ENCODE measurements at places on chromosomes 6 and 20.

DNA sequence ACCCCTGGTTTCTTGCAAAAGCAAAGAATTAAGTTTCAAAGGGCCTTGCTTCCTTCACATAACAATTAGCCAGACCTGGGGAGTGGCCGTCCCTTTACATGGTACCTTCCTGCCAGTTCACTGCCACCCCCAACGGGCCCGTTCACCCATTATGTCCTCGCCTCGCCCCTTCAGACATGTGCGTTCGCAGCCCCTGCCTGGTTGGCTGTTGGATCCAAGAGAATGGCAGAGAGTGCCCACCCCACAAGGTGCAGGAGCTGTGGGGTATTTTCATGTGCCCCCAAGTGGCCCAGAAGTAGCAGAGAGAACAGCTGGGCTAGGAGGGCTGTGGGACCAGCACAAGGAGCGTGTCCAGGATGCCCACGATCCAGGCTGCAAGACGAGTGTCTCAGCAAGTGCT lies 422.9 kb upstream of the SULF2 start:
- no peak for DNase-seq

DNA sequence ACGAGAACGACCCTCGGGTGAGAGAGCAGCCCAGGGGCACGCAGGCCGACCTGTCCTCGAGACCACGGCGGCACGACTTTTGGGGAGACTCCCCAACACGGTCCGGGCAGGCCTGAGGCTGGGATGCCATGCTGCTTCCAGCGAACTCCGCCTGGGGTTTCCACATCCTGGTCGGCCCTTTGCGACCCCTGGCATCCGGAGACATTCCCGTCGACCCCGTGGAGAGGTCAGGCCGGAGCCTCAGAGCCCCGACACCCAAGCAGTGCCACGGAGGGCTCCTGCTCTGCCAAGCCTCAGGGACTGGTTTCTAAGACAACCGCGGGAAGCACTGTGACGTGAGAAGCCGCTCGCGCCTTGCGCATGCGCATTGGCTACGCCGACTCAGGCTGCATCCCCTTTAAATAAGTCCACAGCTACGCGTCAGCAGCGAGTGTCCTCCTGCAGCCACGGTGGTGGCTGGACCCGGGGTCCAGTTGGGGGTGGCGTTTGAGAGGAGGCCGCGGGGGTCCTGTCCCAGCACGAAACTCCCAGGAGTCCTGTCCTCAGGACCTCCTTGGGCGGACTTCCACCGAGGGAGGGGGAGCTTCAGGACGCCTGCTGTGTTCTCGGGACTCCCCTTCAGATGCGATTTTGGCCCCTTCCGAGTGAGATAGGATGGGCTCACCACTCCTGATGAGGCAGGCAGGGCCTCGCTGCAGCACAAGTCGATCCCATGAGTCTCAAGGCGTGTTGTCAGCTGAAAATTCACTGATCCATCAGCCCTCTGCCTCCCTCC lies 1089.3 kb upstream of the DEFB115 start:
- DNase-seq: no peak

GRCh38 chr6:26539071-26539615 lies 977 bp downstream of the HMGN4 start:
- DNase-seq: no peak

GRCh38 chr6:73774311-73774774 lies 78.3 kb downstream of the CD109 start:
- no peak for DNase-seq

- no peak for DNase-seq
These were observed 83.3 kb upstream of the AKIRIN2 start for GRCh38 chr6:87785229-87785862.

GRCh38 chr6:81788748-81789147 lies 36.3 kb upstream of the TENT5A start:
- no peak for DNase-seq

GRCh38 chr20:38290829-38291814 lies 12.8 kb upstream of the BPI start:
- no peak for DNase-seq

- DNase-seq: no peak
These were observed 22.8 kb upstream of the KHDC1 start for GRCh38 chr6:73285674-73286283.

- no peak for DNase-seq
These were observed 8.5 kb upstream of the TUBB2A start for GRCh38 chr6:3165631-3166534.

DNA sequence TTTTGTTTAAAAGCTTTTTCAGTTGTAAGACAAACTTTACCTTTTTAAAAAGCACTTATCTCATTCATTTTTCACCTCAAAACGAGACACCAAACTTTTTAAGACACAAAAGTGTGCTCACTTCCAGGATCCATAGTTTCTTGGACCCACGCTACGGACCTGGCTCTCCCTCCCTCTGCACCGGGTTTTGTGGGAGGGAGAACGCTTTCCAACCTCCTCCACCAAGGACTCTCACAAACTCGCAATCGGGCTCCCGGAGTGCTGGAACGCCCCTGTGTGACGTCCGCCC lies 436 bp downstream of the CAGE1 start:
- no peak for DNase-seq

DNA sequence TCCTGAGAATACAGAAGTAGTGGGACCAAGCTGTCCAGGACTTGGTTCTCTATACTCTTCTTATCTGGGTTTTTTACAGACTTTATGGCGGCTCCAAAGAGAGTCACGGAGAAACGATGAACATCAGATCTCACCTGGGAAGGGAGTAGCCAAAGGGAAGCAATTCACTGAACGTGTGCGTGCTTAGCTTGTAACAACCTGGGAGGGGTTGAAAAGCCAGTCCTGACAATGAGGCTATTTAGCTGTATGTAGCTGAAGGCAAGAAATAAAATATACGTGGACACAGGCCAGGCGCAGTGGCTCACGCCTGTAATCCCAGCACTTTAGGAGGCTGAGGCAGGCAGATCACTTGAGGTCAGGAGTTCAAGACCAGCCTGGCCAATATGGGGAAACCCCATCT lies 18.2 kb upstream of the RBL1 start:
- DNase-seq: no peak

- DNase-seq: no peak
These were observed 247.9 kb downstream of the SLC24A3 start for GRCh38 chr20:19460386-19460785.

GRCh38 chr6:1377526-1377925 lies 11.8 kb upstream of the FOXF2 start:
- DNase-seq: no peak

GRCh38 chr20:24590178-24590982 lies 121.0 kb downstream of the SYNDIG1 start:
- DNase-seq: no peak

DNA sequence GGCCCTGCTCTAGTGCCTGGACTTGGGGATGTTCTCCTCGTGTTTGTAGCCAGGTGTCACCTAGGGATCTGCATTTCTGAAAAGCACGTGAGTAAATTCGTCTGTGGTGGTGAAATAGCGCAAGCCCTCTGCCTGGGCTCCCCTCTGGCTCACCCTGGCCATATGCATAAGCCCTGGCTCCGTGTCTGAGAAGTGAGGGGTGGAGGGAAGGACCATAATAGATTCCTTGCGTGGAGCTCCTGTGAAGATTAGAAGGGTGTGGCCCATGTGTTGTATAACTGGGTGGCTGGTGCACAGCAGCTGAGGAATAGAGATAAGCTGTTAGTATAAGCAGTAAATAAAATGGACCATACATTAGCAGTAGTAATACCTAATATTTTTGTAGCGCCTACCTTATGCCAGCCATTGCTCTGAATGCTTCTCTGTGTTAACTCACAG lies 4.8 kb downstream of the BCAS1 start:
- DNase-seq: no peak

DNA sequence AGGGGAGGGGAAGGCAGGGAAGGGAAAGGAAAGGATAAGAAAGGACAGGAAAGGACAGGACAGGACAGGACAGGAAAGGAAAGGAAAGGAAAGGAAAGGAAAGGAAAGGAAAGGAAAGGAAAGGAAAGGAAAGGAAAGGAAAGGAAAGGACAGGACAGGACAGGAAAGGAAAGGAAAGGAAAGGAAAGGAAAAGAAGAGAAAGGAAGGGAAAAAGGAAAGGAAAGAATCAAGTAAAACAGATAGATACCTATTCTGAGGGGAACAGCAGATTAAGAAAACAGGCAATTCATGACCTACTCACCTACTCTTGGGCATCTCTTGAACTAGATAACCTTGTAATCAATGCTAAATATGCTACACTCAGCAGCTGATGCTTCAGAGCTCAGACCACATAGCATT lies 265.4 kb downstream of the SYNE1 start:
- no peak for DNase-seq

GRCh38 chr20:24649787-24650490 lies 180.5 kb downstream of the SYNDIG1 start:
- DNase-seq: no peak

DNA sequence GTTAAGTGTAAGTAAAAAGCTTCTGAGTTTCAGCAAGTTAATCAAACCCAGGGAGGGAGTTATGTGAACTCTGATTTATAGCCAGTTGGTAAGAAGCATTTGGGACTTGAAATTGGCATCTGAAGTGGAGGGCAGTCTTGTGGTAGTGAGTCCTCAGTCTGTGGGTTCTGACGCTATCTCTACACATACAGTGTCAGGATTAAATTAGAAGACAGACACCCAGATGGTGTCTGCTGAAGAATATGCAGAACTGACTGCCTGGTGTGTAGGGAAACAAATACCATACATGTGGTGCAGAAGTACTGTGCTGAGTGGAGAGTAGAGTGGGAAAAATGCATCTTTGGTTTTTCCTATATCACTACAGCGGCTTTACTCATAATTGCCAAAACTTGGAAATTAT lies 43.5 kb upstream of the PLN start:
- no peak for DNase-seq

GRCh38 chr20:35663516-35664465 lies 909 bp downstream of the CPNE1 start:
- DNase-seq: no peak

GRCh38 chr20:7994809-7995208 lies 24.8 kb downstream of the TMX4 start:
- DNase-seq: no peak

- DNase-seq: no peak
These were observed 97.1 kb downstream of the ZFAND3 start for GRCh38 chr6:37916675-37917074.

GRCh38 chr20:652615-653109 lies 338 bp downstream of the SRXN1 start:
- no peak for DNase-seq

DNA sequence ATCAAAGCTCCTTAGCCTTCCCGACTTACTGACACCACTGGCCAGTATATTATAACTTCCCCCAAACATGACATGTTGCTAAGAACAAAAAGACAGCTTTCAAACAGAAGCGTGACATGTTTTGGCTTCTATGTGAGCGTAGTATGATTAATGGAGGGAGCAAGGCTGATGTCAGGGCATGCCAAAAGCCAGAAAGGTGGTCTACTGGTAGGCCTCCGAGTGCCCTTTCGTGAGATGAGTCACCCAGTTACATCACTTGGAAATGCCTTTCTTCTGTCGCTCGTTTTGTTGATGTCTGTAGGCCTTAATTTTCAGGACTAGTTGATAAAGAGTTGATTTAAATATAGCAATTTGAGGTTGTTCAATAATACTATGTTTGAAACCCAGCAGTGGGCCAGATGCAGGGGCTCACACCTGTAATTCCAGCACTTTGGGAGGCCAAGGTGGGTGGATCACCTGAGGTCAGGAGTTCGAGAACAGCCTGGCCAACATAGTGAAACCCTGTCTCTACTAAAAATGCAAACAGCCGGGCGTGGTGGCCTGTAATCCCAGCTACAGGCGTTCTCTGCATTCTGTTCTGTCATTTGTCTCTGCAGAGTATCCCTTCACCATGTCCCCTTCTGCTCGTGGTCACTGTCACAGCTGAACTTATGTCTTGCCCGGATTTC lies 53.3 kb downstream of the CNKSR3 start:
- DNase-seq: no peak

- no peak for DNase-seq
These were observed 328.8 kb downstream of the PHF3 start for GRCh38 chr6:63964366-63964765.

GRCh38 chr20:15122613-15123012 lies 785.2 kb upstream of the FLRT3 start:
- no peak for DNase-seq

DNA sequence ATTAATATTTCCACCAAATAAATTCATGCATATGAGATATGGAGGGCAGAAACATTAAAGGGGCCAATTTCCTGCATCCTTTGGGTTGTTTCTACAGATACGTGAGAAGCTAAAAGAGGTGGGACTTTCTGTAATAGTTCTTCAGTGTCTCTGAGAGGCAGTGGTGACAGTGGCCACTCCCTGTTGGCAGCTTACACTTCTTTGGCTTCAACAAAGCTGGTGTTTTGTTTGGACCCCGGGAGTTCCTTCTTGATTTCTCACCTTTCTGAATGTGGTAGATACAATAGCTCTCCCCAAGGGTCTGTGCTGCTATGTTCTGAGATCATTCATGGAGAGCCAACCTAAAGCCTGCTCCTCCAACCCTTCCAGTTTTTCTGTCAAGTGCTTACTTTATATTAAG lies 7.8 kb downstream of the PLCB1 start:
- DNase-seq: no peak
